Fibroblast of skin of left biceps (primary cell): ENCODE measurements at places on chromosomes 5 and 9.

DNA sequence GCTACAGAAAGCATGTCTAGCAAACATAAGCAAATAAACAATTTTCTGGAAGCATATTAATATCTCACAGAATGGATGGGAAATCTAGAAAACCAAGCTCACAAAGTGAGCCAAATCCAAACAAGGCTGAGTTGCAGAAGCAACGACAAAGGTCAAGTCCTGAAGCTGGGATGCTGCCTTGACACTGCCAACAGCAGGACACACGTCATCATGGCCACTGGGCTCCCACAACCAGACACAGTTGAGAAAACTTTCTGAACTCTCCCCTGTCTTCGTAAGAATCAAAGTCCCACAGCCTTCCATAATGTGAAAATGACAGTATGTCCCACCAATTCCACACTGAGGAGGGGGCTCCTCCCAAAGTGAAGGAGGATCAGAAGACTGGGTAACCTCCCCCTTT lies 37.6 kb downstream of the EPB41L4A start:
- no peak for DNase-seq

- peak; percentile 94 for DNase-seq
These were observed 164.7 kb upstream of the TARS1 start for GRCh38 chr5:33275921-33276627.

DNA sequence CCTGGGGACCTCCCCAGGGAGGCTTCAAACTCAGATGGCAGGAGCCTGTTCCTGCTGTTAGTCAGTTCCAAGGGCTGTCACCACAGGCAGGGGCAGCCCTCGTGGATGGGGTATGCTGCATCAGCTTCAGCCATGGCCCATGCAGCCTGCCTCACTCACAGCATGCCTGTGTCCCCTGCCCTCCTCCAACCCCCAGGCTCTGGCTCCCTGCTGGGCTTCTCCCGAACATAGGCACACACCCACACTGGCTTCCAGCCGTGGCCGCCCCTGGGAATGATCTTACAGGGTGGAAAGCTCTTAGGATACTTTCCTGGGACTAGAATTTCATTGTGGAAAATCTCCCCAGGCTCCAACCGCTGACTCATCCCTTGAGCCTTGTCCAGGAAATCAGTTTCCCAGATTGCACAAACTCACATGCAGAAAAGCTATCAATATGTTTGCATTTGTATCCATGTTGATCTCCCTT lies 163.8 kb downstream of the SEC61B start:
- peak; percentile 41 for DNase-seq

- DNase-seq = no peak
These were observed 37.8 kb downstream of the FAM78A start for GRCh38 chr9:131238402-131239021.

DNA sequence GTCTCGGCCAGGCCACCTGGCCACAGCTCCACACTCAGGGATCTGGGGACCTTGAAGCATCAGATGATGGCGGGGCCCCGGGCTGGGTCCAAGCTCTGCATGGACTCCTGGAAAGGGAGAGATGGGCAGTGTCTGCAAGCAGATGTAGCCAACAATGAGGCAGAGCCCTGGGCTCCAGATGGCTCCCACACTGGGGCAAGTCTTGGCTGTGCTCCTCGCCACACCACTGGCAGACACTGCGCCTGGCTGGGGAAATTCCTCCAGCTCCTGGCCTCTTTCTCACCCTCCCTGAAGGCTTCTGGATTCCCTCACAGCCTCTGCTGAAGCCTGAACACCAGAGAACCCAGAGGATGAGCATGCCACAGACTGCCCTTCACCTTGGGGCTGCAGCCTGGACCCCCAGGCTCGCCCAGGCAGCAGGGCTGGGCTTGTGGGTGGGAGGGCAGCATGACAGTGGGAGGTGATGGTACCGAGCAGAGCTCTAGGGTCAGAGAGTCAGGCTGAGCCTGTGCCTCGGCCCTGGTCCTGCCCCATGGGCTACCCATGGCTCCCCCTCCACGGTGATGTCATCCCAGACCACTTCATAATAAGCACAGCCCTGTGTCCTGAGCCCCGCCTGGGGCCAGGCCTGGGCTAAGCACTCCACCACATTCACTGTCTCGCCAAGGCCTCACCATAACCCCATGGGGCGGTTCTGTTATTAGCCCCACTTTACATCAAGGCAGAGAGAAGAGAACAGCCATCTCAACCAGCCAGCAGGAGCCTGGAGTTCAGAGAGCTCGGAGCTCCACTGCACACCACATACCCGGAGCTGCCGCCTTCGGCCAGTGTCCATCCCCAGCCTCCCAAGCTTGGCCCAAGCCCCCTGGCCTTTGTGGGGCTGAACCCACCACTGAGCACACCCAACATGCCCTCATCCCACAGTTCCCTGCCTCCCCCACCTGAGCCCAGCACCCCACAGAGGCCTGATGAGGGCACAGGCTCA lies 62.2 kb upstream of the ADAMTS2 start:
- DNase-seq = no peak

DNA sequence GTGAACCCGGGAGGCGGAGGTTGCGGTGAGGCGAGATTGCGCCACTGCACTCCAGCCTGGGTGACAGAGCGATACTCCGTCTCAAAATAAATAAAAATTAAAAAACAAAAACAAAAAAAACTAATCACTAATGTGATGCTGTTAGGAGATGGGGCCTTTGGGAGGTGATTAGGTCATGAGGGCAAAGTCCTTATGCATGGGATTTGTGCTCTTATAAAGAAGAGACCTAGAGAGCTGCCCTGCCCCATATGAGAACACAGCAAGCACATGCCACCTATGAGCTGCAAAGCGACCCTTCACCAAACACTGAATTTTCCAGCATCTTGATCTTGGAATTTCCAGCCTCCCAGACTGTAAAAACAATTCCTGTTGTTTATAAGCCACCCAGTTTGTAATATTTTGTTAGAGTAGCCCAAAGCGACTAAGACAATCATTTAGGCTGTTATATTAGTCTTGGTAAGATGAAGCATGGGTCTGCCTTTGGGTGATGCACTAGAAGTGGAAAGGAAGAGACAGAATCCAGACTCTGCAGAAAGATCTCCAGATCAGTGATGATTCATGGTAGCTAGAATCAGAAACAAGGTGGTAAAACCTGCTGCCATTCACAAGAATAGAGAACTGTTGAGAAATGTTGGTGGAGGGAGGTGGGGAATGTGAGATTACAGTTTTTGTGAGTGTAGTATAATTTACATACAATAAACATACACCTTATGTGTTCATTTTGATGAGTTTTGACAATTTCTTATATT lies 26.2 kb downstream of the GPR21 start:
- DNase-seq = no peak

GRCh38 chr9:127279717-127280285 lies 15.2 kb downstream of the GARNL3 start:
- DNase-seq = no peak

GRCh38 chr9:27533311-27533710 lies 3.7 kb upstream of the MOB3B start:
- DNase-seq = no peak

GRCh38 chr5:150252489-150252888 lies 37.1 kb downstream of the CAMK2A start:
- no peak for DNase-seq

GRCh38 chr9:35711501-35712428 lies 20.2 kb downstream of the TLN1 start:
- no peak for DNase-seq

DNA sequence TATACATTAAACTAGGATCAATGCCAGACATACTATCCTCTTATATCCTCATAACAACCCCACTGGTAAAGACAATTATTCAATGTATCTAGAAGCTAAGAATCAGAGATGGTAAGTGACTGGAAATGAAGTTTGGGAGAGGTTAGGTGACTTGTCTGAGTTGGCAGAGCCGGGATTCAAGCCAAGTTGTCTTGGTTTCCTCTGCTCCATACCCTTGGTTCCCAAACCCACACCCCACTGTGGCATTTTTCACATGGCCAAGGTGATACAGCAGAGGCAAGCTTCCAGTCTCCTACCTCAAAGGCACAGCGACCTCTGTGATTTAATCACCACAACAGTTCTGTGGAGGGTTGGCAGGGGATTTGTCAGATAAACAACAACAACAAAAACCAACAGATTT lies 34.7 kb upstream of the ADRB2 start:
- no peak for DNase-seq

GRCh38 chr5:135371622-135372232 lies 27.3 kb downstream of the MACROH2A1 start:
- DNase-seq = no peak

DNA sequence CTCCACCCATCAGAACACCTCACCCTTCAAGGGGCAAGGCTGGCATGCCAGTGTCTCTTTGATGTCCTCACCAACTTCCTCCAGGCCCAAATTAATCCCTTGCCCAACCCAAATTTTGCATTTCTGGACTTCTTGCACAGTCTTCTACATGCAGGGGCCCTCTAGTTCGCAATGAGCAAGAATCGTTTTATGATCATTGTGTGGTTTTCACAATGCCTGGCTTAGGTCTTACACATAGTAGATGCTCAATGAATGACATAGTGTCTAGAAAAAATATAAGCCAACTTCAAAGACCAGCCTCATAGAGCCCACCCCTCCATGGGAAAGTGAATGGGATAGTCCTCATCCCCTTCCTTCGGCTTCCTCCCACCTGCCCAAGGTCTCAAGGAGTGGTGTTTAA lies 9.8 kb upstream of the ESM1 start:
- DNase-seq = no peak

GRCh38 chr9:99018653-99019052 lies 74.9 kb downstream of the COL15A1 start:
- no peak for DNase-seq
